Stimulated activated CD4-positive, alpha-beta T cell treated with anti-CD3 and anti-CD28 coated beads, Interleukin-15, amount 100 ng/mL, for 1 hour (primary cell): ENCODE measurements at places on chromosomes 7 and 10.
A peak's percentile ranks its signal among the peaks of the same experiment; 100 is the strongest.

GRCh38 chr7:4663239-4664018 is 18.7 kb upstream of the FOXK1 start:
- no peak for DNase-seq

GRCh38 chr7:113013761-113014449 is 72.7 kb downstream of the GPR85 start:
- no peak for DNase-seq

DNA sequence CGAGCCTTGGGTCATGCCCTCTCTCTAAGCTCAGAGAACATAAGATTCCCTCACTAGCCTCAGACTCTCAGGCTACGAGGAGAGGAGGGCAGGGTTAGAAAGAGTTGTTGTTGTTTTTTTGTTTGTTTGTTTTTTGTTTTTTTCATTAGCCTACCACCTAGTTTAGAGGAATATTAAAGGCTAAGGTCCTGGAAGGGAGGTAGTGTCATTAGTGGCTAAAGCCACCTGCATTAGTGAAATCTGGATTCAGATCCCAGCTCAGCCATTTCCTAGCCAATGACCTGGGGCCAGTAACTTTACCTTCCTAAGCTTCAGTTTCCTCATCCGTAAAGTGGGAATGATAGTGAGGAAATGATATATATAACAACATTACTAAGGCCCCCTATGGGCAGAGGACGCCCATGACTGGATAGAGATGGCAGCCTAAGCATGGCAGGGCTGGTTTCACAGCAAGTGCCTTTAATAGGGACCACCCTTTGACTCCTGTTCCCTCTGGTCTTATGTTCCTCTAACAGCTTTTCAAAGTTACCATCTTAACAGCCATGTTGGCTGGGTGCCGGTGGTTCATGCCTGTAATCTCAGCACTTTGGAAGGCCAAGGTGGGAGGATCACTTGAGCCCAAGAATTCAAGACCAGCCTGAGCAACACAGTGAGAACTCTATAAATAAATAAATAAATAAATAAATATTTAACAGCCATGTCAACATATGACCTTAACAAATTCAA is 5.1 kb downstream of the DDIT4 start:
- no peak for DNase-seq

DNA sequence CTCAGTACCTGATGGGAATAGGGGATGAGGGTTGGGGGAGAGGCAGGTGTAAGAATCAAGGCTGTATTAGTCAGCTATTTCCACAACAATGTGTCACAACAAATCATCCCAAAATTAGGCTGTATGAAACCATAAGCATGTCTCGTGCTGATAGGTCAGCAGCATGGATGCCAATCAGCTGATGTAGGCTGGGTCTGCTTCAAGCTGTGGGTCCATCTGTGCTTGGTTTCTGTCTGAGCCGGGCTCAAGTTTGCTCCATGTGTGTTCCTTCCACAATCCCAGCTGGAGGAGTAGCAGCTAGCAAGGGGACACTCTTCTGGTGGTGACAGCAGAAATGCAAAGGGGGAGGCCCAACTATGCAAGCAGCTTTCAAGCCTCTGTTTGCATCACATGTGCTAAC is 97.9 kb upstream of the ZNF746 start:
- no peak for DNase-seq

GRCh38 chr7:103597606-103598005 is 151.6 kb upstream of the SLC26A5 start:
- no peak for DNase-seq

DNA sequence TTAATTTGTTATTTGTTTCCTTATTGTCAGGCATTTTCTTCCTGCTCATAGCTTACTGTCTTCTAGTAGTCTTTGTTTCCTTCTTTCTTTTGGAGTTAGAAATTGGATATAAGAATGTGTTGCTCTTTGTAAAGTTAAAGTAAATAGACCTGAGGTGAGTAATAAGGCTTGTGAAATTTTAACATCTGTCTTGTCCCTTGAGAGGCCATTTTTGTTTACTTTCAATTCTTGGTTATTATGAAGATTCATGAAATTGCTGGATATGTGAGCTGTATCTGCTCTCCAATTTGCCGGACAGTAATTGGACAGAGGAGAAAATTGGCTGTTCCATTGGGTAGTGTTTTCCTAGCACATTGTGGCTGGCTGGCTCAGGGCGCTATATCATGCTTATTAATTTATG is 260.7 kb downstream of the EXOC4 start:
- DNase-seq: no peak

DNA sequence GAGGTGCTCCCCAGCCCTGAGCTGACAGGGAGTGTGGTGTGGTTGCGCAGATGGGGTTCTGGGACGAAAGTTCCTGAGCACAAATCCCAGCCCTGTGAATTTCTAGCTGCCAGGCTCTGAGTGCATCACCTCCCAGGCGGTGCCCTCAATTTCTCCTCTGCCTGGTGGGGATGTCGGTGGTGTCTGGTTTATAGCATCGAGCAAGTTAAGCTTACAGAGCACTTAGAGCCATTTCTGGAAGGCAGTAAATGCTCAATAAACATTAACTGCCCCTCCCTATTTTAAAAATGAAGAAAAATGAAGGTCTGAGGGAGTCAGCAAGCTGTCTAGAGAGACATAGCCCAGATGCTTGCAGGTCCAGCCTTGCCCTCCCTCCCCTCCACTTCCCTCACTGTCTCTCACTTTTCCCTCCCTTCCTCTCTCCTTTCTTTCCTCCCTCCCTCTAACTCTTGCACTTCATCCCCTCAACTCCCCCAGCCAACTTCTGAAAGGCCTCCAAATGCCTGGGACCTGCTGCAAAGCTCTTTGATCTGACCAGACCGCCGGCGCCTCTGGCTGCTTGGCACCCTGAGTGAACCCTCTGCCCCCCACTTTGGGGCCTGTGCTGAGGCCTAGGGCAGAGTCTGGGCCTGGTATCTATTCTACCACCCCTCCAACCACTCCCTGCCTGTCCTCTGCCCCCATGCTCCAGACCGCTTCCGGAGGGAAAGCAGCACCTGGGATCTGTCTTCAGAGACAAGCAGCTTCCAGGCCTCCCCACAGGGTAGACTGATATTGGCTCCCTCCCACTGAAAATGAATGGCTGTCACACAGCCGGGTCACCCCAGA is 438.3 kb downstream of the RPS24 start:
- DNase-seq: no peak

GRCh38 chr10:18793951-18794350 is 134.7 kb downstream of the ARL5B start:
- DNase-seq: no peak

- DNase-seq: no peak
Measured at GRCh38 chr7:44212581-44213184, 11.9 kb downstream of the YKT6 start.

DNA sequence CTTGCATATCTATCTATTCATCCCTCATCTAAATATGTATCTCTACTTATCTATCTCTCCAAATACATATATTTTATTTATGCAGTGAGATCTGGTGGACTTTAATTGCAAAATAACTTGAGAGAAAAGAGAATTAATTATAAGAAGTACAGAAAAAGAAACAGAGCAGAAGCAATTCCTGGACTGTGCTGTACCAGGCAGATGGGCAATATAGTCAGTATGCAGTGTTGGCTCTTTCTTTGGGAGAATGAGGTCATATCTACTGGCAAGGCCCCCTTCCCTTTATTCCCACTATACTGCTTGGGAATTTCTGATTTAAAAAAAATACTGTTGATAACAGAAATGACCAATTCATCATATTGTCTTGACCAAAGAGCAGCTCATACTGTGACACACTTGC is 49.0 kb upstream of the TOMM7 start:
- no peak for DNase-seq

- no peak for DNase-seq
Measured at GRCh38 chr10:94677691-94678090, 5.8 kb upstream of the CYP2C18 start.

DNA sequence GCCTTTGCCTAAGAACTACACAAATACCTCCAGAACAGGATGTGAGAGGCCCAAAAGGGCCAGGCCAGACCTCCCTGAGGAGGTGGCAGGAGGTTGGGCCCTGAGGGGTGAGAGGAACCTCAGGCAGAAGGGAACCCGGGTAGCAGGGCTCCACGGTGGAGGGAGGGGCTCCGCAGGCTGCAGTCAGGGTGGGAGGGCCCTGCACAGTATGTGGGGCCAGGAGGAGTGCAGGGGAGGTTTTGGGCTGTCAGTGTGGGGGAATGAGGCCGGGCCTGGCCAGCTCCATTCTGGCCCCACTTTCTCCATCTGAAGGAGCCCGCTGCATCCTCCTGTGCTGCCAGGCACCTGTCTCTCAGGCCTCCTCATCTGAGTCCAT is 25.9 kb downstream of the DNAJB12 start:
- no peak for DNase-seq

GRCh38 chr7:138001529-138002095 is at the start of gene CREB3L2:
TSS of gene CREB3L2 (minus strand) at chr7:138002086. CDS start at chr7:138001705, 381 bp downstream.
- DNase-seq: peak; percentile 27

- DNase-seq: no peak
Measured at GRCh38 chr10:129850316-129850715, 113.8 kb downstream of the EBF3 start.

DNA sequence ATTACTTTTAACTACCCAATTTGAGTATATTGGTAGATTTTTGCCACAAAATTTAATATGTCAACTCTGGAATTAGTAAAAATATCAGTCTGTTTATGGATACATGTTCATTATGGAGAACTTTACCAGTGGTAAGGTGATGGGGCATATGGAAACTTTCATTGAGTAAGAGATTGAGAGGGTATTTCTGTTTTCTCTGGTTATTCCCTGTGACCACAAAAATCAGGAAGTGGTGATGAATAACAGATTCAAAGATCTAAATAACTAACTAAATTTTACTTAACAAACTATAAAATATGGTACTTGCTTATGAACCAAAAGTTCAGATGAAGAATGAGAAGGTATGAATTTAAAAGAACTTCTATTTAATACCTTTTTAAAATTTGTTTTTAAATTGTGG is 22.1 kb upstream of the STEAP4 start:
- no peak for DNase-seq

- no peak for DNase-seq
Measured at GRCh38 chr10:2210088-2210487, 472.8 kb upstream of the ADARB2 start.

GRCh38 chr7:130353196-130353595 is 8.6 kb downstream of the CPA5 start:
- no peak for DNase-seq

DNA sequence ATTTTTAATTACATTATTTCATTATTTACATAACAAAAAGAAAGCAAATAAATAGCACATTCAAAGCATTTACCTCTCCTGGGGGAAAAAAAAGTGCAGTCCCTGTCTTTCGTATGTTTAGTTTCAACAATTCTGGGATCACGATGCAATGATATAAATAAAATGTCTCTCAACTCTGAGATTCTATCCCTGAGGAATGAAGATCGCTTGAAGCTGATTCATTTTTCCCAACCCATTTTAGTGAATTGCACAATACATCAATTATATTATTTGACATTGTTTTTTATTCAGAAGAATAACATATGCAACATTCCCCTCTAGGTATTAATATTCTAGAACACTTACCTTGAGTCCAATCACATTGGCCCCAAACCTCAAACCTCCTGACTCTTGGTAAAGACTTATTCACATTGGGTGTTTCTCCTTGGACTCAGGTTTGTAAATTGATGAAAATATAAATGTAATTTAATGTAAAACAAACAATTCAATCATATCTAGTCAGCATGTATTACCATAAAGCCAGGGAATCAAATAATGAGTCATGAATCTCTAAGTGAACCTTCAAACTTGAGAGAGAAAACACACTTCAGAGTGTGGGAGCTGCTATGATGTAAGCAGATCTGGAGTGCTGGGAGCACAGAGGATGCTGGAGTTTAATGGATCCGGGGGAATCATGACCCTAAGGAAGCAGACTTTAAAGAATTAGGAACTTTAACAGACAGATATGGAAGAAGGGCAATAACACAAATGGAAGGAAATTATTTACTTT is 5.3 kb upstream of the SCIN start:
- DNase-seq: no peak

DNA sequence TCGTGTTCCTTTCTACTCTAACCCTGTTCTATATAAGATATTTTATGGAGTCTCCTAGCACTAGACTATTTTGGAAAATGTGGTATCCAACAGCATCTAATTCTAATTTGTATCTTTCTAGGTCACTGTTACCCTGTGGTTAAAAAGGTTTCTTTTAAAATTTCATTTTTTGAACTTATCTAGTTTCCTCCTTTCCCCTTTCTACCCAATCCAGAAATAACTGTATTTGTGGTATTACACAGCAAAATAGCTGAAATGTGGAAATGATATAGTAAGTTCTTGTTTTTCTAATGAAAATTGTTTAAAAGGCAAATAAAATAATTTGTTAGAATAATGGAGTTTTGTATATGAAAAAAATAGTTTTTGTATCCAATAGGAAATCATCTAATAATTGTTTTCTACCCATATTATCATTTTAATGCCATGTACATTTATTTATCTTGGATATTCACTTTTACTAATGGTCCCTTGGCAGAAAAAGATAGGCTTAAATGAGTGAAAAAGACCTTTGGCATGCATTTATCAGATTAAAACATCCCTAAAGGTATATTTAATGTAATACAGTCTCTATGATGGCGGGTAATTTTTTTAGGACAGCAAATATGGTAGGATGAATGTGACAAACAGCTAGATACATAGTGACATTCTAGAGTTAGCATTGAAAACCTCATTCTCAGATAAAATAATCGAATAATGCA is 175.5 kb upstream of the PLXDC2 start:
- DNase-seq: no peak

- DNase-seq: no peak
Measured at GRCh38 chr7:124718032-124718766, 47.4 kb downstream of the GPR37 start.

DNA sequence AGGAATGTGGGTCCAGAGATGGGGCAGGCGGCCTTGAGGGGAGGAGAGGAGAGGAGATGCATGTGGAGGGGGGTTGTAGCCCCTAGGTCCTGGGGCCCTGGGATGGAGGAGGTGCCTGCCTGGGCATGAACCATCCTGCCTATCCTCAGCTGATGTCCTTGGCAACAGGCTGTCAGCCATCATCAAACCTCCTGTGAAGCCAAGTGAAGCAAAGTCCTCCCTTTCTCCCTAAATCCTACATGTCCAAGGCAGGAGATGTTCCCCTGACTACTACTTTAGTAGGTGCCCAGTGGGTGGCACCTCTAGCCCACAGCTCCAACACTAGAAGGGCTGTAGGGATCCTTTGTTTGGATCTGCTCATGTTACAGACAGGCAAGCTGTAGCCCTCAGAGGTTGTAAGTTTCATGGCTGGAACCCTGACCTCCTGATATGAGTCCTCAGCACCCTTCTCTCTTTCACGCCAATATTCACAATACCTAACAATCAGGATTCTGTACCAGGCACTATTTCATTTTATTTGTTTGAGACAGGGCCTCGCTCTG is 66.6 kb upstream of the SYPL1 start:
- DNase-seq: no peak
